Ecto neural progenitor cell (in vitro differentiated cells): ENCODE measurements at places on chromosomes 4 and X.
A peak's percentile ranks its signal among the peaks of the same experiment; 100 is the strongest.

DNA sequence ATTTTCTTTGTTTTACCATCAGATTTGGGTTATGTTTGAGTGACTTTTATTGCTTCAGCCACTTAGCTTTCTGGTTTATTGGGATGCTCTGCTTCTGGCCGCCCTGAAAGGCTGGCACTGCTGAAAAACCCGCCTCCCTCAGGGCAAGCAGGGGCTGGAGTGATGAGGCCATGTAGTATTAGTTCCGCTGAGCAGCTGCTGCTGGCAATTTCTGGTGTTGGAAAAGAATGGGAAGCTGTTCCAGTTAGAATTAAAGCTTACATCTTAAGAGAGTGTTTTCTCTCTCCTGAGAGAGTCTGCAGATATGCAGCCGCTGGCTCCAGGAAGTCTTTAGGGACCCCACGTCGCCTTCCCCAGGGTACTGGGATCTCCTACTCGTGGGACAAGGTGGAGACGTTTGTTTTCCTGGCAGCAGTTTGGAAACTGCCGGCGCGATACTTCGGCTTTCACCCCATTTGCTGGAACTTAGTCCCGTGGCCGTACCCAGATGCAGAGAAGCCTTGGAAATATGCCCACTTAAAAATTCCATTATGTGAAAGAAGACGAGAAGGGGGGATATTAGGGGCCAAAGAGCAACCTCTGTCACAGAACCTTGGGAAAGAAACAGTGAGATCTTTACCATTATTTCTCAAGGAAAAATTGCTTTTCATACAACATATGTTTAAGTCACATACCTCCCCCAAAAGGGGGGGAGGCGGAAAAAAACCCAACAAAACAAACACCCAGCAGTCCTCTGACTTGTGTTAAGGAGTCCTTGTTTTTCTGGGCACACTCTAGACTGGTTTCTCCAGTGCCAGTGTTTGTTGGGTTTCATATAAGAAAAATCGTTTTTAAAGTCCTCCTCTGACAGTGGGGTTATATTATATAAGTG, 72.6 kb downstream of the TMEM131L start:
- no peak for DNase-seq

DNA sequence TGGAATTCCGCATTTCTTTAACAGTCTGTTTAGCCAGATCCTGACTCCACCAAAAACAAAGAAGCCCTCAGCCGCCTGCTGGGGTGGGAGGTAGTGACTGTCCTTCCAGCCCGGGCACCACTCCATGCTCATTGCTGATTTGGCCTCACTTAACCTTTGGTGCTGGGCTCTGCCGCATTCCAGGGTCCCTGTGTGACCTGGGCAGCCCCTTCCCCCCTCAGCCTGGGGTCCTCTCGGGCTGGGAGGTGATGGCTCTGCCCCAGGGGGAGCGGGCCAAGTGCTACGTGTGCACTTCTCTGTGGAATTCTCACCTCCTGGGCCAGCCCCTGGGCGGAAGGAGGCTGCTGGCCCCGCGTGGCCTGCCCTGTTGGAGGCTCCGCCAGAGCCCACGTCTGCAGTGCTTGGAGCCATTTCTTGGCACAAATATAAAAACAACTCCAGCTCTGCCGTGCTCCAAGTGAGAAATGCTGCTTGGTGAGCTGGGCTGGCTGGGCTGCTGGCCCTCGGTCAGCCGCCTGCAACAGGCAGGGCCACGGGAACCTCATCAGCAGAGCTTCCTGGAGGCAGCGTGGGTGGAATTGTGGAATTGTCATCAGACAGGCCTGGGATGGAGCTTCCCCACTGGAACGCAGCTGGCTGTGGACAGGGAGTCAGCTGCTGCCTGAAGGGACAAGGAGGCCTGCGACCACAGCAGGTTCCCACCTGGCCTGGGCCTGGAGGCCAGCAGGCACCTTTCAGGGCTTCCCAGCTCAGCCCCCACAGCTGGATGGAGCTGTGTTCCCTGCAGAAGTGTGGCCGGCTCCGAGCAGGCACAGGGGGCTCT, 66.0 kb downstream of the TRMT44 start:
- DNase-seq, result peak; percentile 70

GRCh38 chr4:10656988-10657387, 27.6 kb downstream of the CLNK start:
- DNase-seq, result no peak

GRCh38 chr4:136900696-136901095, 631.6 kb downstream of the PCDH18 start:
- no peak for DNase-seq
